ENCODE measurements at places on chromosomes 16 and 17.

GRCh38 chr17:48623583-48623982 is 2.6 kb downstream of the HOXB9 start:
- DNase-seq, result no peak

GRCh38 chr16:27726621-27727261 is 176.8 kb downstream of the KATNIP start:
- DNase-seq, result no peak

- no peak for DNase-seq
These were observed 6.9 kb downstream of the USP6 start for GRCh38 chr17:5122586-5123342.

DNA sequence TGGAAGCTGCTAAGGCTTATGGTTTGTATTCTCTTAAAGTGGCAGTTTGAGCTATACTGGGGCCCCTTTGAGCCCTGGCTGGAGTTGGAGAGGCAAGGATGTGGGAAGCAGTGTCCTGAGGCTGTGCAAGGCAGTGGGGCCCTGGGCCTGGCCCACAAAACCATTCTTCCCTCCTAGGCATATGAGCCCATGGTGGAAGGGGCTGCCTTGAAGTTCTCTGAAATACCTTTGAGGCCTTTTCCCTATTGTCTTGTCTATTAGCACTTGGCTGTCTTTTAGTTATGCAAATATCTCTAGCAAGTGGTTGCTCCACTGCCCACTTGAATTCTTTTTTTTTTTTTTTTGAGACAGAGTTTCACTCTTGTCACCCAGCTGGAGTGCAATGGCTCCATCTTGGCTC is 119.2 kb downstream of the PCTP start:
- no peak for DNase-seq

- DNase-seq, result no peak
These were observed 30.6 kb downstream of the ASIC2 start for GRCh38 chr17:33262266-33263123.

GRCh38 chr17:28225867-28226266 is 93.1 kb upstream of the TMEM97 start:
- DNase-seq, result no peak

DNA sequence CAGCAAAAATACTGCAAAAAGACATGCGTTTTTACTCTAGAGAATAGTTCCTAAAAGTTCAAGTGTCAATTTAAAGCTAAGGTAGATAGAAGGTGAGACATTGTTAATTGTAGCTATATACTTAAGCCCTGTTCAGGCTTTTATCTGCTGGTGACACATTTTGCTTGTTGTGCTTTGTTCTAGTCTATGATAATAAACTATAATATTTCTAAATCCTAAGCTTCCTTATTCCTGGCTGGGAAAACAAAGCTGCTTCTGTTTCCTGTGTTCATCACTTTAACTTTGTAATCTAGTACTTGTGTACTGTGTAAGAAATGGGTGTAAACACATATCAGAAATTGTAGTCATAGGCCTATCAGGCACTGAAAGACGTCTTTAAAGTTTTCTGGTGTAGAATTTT is 77.3 kb downstream of the EFCAB13 start:
- DNase-seq, result no peak

DNA sequence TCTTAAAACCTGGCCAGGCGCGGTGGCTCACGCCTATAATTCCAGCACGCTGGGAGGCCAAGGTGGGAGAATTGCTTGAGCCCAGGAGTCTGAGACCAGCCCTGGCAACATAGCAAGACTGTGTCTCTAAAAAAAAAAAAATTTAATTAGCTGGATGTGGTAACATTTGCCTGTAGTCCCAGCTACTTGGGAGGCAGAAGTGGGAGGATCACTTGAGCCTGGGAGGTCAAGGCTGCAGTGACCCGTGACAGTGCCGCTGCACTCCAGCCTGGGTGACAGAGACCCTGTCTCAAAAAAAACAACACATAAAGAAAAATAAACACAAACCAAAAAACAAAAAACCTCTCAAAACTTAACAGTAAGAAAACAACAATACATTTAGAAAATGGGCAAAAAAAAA is 106.3 kb downstream of the SMG6 start:
- DNase-seq, result no peak

DNA sequence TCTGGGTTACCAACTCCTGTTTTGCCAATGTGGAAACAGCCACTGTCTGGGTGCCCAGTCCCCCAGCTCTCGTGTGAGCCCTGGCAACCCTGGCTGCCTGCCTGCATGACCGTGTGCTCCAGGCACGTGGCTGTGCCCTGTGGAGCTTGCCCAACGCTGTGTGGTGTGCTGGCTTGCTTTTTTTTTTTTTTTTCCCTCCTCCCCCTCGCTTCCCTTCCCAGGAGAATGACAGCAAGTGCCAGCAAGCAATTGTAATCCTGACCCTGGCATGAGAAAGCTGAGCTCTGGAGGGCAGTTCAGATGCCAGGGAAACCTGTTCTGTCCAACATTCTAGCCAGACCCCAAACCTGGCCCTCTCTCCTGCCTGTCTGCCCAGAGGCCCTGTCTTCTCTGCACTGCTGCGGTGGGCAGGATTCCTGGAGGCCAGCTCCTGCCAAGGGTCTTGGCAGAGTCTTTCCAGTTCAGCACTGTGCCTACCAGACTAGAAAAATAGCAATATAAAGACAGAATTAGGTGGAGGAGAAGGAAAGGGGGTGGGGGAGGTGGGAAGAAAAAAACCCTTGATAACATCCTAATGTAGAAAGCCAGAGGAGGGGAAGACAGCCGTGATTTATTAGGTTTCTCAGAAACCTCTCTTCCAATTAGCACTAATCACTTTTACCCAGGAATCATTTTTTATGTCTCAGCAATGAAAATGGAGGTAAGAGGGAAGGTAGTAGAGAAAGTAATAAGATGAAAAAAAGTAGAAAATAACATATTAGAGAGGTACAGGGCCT is 9.0 kb downstream of the HLF start:
- no peak for DNase-seq

DNA sequence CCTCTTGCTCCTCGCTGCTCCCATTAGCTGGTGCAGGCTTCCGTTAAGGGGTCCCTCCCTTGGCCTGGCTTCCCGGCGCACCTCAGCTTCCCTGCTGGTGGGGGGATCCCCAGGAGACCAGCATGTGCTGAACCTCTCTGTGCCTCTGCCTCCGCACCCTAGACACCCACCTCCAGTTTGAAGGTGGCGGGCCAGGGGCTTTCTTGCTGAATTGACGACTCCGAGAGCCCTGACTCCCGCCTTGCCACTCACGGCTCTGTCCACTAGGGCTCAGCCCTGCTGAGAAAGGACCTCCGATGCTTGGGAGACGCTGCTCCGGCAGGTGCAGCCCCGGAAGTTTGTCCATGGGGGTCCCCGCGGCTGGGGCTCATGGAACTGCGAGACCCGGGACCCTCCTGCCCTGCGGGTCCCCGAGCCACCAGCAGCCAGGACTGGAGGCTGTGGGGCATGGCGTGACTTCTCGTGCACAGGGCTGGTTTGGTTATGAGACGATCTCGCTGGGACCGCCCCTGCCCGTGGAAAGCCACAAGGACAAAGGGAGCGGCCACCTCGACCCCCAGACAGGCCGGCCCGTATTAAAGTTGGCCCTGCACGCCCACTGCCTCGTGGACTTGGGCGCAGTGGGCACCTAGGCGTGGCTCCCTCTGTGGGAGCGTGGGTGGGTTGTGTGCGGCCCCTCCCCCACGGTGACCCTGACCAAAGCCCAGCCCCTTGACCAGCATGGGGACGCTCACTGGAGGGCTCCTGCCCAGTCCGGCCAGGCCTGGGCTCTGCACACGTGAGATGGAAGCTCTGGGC is 8.1 kb downstream of the CHMP6 start:
- DNase-seq, result no peak

GRCh38 chr16:9772526-9773225 is 409.6 kb downstream of the GRIN2A start:
- no peak for DNase-seq

- DNase-seq, result no peak
These were observed 18.8 kb downstream of the RPH3AL start for GRCh38 chr17:333626-334396.

GRCh38 chr16:77596261-77596660 is 126.1 kb upstream of the NUDT7 start:
- DNase-seq, result no peak

- no peak for DNase-seq
These were observed 12.0 kb upstream of the BCAR1 start for GRCh38 chr16:75263291-75263962.

GRCh38 chr16:6726621-6727020 is 606.0 kb upstream of the RBFOX1 start:
- no peak for DNase-seq

DNA sequence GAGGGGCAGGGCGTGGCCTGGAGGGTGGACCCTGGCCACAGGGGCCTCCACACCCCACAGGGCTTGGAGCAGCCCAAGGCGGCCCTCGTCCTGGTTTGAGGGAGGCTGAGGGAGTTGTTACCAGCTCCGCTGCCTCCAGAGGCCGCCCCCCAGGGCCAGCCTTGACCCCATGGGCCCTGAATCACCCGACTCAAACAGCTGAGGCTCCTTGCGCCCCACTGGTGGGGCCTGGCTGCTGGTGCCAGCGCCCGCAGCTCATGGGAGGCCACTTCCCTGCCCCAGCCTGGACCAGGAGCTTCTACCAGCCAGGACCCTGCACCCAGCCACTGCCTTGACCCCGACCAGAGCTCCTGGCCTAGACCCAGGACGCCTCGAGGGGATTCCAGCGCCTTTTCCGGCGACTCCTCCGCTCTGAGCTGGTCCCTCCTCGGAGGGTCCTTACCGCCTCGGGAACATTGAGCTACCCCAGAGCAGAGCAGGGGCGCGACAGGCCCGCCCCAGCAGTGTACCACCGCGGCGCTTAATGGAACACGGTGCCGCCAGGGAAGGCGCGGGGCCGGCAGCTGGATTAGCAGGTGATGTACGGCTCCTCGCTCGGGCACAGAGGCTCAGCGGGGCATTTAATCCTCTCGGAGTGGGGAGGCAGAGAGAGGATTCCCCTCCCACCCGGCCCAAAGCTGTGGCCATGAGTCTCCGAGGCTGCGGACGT is 37.2 kb downstream of the GSE1 start:
- no peak for DNase-seq

DNA sequence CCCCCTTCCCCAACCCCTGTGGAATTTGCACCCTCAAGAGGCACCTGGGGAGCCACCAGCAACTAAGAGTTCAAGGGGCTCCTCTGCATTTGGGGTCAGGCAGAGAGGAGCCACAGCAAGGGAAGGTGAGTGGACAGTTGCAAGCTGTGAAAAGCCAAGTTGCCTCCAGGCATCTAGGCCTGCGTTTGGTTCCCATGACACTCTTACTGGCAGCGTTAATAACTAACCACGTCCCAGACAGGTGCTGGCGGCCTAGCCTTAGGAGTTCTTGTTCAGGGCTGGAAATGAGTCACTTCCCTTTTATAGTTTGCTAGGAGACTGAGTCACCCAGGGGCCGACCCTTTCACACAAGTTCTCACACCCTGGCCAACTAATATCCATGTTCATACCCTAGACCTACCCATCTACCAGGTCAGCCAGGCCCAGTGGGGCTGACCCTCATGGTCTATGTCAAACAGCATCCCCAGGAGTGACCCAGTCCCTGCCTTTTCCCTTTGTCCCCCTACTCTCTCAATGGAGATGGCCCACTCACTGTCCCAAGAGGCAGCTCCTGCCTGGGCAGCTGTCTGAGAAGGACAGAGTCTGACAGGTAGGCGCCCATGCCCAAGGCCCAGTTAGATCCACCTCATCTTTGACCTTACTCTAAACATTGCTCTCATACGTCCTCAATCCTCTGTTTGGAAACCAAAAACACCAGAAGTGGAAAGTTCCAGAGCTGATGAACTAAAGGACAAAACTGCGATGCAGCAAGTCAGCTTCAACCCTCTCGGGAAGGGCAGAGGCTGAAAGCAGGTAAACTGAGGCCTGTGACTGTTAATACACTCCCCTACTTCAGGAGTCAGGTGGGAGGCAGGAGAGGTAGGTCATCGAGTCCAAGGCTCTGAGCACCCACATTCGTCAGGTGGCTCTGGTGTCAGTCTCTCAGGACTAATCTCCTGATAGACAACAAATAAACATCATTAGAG is 300.6 kb downstream of the SOX9 start:
- DNase-seq, result peak; percentile 62

- no peak for DNase-seq
These were observed 260.7 kb upstream of the CA10 start for GRCh38 chr17:52419229-52419641.

- no peak for DNase-seq
These were observed 7.4 kb downstream of the NLRC3 start for GRCh38 chr16:3569851-3570250.

DNA sequence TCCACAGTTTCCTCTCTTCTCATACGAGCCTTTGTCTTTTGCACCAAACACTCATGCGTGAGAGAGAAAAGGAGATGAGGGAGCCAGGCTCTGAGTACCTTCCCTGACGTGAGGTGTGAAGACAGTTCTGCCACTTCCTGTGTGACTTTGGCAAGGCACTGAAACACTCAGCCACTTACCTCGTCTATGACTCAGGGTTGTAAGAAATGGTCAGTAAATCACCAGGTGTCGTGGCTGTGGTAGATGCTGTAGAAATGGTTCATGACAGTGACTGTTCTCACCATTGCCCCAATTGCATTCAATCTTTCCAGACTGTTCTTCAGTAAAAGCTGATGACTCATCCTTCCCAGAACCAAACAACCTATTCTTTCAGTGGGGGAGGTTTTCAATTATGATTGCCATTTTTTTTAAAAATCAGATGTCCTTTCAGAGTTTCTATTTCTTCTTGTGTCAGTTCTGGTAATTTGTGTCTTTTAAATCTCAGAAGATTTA is 49.2 kb upstream of the CBFA2T3 start:
- DNase-seq, result peak; percentile 63

DNA sequence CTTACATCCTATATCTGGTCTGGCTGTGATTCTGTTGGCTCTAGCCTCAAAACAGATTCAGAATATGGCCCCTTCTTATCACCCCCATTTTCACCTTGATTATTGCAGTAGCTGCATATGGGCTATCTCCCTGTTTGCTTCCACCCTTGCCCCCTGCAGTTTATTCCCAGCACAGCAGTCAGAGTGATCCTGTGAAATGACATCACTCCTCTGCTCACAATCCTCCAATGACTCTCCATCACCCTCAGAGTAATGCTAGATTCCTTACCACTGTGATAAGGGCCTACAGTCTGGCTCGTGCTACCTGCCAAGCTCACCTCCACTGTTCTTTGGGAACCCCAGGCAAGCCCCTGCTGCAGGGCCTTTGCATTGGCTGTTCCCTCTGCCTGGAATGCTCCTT is 92.5 kb downstream of the ASIC2 start:
- no peak for DNase-seq
